ENCODE measurements at places on chromosomes 16 and 17.

DNA sequence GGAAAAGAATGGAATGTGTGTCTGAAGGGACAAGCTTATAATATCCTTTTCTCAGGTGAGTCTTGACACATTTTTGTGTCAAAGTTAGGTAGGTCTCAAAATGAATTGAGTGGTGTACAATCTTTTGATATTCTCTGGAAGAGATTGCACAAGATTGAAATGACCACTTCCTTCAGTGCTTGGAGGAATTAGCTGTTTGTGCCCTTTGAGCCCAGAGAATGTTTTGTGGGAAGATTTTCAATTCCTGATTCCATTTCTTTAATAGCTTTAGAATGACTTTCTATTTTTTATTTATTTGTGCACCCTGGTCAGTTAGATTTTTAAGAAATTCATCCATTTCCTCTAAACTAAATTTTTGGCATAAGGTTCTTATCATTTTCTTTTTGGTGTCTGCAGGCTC lies 1.6 kb upstream of the CCL13 start:
- H3K27ac ChIP-seq = no peak overlapping the region
- H3K4me1 ChIP-seq = peaks cover 4% of the 10 kb centered on the region
- peak; percentile 45 for DNase-seq

DNA sequence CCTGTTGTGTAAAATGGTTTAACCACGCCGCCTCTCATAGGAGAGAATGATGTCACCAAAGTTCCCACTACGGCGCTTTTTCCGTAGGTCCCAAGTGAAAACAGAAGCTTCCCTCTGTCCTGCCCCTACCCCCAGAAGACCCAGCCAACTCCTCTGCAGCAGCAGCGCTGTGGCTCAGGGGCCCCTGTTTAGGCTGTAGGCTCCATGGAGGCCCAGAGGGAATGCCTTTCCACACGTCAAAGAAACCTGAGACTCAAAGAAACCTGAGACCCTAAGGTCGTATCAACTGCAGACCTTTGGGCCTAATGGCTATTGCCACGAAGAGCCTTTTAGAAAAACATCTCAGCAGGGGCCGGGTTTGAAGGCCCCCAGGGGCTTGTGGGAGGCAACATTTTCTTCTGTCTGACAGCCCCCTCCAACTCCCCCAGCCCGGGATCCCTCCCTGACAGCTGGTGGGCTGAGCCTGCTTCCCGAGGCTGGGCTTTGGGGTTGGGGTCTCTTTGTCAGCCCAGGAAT lies 43.1 kb upstream of the MEAK7 start:
- DNase-seq = no peak
- no peaks in the 10 kb centered on the region for H3K27me3 ChIP-seq
- no peak overlapping the region for H3K4me3 ChIP-seq
- no peaks in the 10 kb centered on the region for H3K36me3 ChIP-seq

DNA sequence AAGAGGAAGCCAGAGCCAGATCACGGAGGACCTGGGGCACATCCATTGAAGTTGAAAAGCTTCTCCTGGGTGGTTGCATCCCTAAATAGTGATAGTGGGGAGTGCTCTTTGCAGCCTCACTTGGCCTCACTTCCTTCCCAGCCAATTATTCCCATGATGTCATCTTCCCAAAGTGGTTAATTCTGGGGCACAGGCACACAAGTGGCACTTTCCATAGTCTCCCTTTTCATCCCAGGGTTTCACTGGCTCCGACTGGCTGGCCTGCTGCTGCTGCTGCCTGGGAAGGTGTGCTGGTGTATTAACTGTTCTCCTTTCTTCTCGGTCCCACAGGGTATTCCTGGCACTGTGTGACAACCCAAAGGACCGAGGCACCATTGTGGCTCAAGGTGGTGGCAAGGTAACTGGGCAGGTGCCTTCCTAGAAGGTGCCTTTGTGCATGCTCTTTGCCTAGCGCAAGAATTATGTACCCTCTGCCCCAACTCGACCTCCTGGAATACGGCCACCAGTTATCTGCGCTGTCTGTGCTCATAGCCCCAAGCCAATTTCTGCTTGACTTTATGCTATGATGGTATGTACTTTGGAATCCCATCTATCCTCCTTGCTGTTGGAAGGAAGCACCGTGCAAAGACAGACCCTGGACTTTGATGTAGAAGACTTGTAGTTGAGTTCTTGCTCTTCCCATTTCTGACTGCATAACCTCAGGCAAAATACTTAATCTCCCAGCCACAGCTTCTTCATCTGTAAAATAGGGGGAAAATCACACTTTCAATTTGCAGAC lies 18.4 kb downstream of the SLC35G3 start:
- H3K27me3 ChIP-seq = no peaks in the 10 kb centered on the region
- no peak for DNase-seq
- no peak overlapping the region for H3K4me3 ChIP-seq
- no peaks in the 10 kb centered on the region for H3K4me1 ChIP-seq
- no peak overlapping the region for H3K27ac ChIP-seq

- H3K4me1 ChIP-seq = peaks cover 61% of the 10 kb centered on the region
- peak; percentile 68 for DNase-seq
- H3K27me3 ChIP-seq = no peaks in the 10 kb centered on the region
- no peaks in the 10 kb centered on the region for H3K36me3 ChIP-seq
- no peak overlapping the region for H3K27ac ChIP-seq
- H3K4me3 ChIP-seq = no peak overlapping the region
Measured at GRCh38 chr16:3131755-3132377, 3.0 kb upstream of the ZNF213 start.

GRCh38 chr17:75661531-75661930 lies 5.4 kb downstream of the RECQL5 start:
- no peak for DNase-seq
- no peak overlapping the region for H3K27ac ChIP-seq
- peaks cover 50% of the 10 kb centered on the region for H3K36me3 ChIP-seq
- H3K4me3 ChIP-seq = no peak overlapping the region
- H3K4me1 ChIP-seq = peaks cover 7% of the 10 kb centered on the region

DNA sequence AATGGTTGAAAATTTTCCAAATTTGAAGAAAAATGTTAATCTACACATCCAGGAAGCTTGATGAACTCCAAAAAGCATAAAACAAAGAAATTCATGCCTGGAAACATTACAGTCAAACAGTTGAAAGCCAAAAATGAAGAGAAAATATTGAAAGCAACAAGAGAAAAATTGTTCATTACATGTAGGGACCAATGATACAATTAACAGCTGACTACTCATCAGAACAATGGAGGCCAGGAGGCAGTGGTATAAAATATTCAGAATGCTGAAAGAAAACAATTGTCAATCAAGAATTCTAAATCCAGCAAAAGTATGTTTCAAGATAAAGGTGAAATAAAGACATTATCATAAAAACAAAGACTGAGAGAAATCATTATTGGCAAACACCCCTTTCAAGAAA lies 21.6 kb downstream of the RCVRN start:
- H3K36me3 ChIP-seq = no peaks in the 10 kb centered on the region
- no peaks in the 10 kb centered on the region for H3K4me1 ChIP-seq
- no peaks in the 10 kb centered on the region for H3K27me3 ChIP-seq

- peak; percentile 81 for DNase-seq
- H3K36me3 ChIP-seq = no peaks in the 10 kb centered on the region
- H3K27ac ChIP-seq = no peak overlapping the region
Measured at GRCh38 chr17:20896153-20896649, 146.6 kb downstream of the USP22 start.

GRCh38 chr17:78568494-78569115 lies 8.6 kb downstream of the DNAH17 start:
- H3K4me3 ChIP-seq = no peak overlapping the region
- no peaks in the 10 kb centered on the region for H3K27me3 ChIP-seq
- DNase-seq = no peak
- H3K4me1 ChIP-seq = no peaks in the 10 kb centered on the region

GRCh38 chr17:81976332-81977210 lies 858 bp upstream of the ASPSCR1 start:
- no peaks in the 10 kb centered on the region for H3K27me3 ChIP-seq
- H3K4me3 ChIP-seq = peak overlapping the region; percentile 88
- H3K4me1 ChIP-seq = peaks cover 35% of the 10 kb centered on the region

All from left lung (tissue), 14 donors.